ENCODE measurements at places on chromosomes 3 and 15.

DNA sequence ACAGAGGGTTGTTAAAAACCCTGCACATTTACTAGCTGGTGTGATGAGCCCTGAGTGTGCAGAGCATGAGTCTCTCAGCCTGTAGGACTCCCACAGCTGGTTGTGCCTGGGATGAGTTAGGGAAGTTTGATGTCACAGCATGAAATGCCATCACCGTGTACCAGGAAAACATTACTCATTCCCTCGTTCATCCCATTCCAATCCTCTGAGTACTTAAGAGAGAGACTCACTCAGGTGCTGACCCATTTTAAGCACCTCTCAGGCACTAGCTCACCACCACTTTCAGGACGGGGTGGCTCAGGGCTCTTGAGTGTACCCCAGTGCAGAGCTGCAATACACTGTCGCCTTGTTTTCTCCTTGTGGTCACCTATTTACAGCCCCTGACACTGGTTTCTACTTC, 18.7 kb downstream of the MGLL start:
- no peak for DNase-seq

- no peak for DNase-seq
Observed at GRCh38 chr3:10249833-10250232, 1.6 kb downstream of the TATDN2 start.

- no peak for DNase-seq
Observed at GRCh38 chr3:42014458-42014920, 52.6 kb upstream of the ULK4 start.

GRCh38 chr15:89142423-89142822, 54.2 kb downstream of the ABHD2 start:
- no peak for DNase-seq

- DNase-seq: no peak
Observed at GRCh38 chr15:52217186-52217585, 26.0 kb upstream of the GNB5 start.

- DNase-seq: no peak
Observed at GRCh38 chr3:182007441-182007840, 295.7 kb downstream of the SOX2 start.

GRCh38 chr3:140258222-140258724, 323.3 kb downstream of the CLSTN2 start:
- no peak for DNase-seq

GRCh38 chr3:171284308-171285075, 175.7 kb downstream of the TNIK start:
- DNase-seq: no peak

GRCh38 chr3:156433910-156434309, 121.0 kb downstream of the SSR3 start:
- DNase-seq: no peak

DNA sequence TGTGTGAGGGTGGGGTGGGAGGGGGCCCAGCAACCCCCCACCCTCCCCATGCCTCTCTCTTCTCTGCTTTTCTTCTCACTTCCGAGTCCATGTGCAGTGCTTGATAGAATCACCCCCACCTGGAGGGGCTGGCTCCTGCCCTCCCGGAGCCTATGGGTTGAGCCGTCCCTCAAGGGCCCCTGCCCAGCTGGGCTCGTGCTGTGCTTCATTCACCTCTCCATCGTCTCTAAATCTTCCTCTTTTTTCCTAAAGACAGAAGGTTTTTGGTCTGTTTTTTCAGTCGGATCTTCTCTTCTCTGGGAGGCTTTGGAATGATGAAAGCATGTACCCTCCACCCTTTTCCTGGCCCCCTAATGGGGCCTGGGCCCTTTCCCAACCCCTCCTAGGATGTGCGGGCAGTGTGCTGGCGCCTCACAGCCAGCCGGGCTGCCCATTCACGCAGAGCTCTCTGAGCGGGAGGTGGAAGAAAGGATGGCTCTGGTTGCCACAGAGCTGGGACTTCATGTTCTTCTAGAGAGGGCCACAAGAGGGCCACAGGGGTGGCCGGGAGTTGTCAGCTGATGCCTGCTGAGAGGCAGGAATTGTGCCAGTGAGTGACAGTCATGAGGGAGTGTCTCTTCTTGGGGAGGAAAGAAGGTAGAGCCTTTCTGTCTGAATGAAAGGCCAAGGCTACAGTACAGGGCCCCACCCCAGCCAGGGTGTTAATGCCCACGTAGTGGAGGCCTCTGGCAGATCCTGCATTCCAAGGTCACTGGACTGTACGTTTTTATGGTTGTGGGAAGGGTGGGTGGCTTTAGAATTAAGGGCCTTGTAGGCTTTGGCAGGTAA, 8.1 kb downstream of the FAM131A start:
- no peak for DNase-seq

GRCh38 chr15:67340630-67341029, 86.0 kb downstream of the IQCH start:
- no peak for DNase-seq

DNA sequence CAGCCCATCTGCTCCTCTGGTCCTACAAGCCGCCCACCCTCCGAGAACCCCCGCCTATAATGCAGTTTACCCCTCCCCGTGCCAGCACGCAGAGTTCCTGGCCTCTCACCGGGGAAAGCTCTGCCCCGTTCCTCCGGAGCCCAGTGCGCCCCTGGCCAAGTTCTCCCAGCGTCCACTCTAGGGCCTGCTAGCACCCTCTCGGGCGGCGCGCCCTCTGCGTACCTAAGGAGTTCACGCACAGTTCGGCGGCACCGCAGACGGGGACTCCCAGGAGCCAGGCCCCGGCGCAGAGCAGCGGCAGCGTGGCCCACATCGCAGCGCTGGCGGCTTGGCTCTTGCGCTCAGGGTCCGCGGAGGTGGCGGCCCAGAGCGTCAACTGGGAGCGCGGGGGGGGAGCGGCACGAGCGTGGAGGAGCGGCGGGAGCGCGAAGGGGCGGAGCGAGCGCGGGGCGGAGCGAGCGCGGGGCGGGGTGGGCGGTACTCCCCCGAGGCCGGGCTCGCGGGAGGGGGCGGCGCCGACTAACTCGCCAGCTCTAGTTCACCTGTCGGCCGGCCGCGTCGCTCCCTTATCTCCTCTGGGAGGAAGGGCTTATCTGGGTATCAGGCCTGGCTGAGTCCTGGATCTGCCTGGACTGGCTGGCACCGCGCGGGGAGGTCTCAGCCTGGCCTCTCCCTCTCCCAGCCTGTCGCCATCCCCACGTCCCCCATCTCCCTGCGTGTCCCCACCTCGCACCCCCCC, at the start of gene CTSH:
CTSH (minus strand) TSS at position 378 of the 739 bp plus-strand sequence; CDS start at position 313, 65 bp downstream.
- no peak for DNase-seq

DNA sequence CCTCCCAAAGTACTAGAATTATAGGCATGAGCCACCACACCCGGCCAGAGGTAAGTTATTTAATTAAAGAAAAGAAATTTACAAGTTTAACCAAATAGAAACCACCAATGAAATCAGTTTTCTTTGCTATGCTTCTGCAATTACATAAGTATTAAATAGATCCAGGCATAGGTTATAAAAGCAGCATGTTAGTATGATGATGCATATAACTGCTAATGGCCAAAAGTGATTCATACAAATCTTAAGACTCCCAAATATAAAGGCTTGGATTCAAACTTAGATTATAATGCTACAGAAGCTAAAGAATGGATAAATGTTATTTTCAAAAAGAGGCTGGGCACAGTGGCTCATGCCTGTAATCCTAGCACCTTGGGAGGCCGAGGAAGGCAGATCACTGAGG, 32.8 kb upstream of the HDC start:
- no peak for DNase-seq

Data from left hindlimb (tissue), 1 donor.